Mesothelial cell of epicardium (in vitro differentiated cells): ENCODE measurements at places on chromosomes 2 and 18.

GRCh38 chr2:236919209-236919608 is 166.5 kb upstream of the COPS8 start:
- DNase-seq: no peak

DNA sequence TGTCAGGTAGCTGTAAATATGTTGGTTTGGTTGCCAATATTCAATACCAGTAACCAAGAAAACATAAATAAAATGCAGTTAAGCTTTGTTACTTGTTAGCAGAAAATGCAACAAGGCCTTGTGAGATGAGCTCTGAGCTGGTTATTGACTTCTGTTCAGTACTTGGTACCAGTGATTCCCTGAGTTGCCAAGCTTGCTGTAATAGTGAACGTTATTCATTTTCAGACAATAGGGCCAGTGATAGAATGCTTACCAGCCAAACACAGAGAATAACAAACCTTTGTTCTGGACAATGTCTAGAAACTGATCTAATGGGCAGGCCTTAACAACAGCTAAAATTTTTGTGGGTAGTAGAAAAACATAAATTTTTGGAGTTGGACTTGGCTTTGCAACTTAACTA is 29.5 kb downstream of the RASGRP3 start:
- no peak for DNase-seq

GRCh38 chr2:107591561-107592279 is 235.0 kb upstream of the RGPD4 start:
- DNase-seq: no peak

- no peak for DNase-seq
These were observed 158.9 kb downstream of the LDLRAD4 start for GRCh38 chr18:13377496-13377895.

- peak; percentile 91 for DNase-seq
These were observed at the start of gene VAPA for GRCh38 chr18:9913526-9914333. TSS of gene VAPA (plus strand) at chr18:9914016. CDS start at chr18:9914257, 241 bp downstream.

DNA sequence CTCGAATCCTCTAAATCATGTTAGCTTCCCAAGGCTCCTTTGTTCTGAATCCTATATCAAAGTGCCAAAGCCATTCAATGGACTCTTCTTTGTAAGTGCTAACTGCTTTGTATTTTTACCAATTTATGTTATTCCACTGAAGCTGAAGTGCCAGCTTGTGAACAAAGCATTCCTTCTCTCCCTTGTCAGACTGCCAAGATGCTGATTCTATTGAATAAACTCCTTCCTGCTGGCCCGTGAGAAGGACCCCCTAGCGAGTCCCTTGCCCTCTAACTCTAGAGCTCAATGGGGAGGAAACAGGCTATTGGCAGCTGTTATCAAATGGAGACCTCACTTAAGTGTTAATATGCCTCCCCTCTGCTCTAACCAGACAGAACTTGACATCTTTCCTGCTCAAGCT is 1097.9 kb upstream of the CNTNAP5 start:
- no peak for DNase-seq

DNA sequence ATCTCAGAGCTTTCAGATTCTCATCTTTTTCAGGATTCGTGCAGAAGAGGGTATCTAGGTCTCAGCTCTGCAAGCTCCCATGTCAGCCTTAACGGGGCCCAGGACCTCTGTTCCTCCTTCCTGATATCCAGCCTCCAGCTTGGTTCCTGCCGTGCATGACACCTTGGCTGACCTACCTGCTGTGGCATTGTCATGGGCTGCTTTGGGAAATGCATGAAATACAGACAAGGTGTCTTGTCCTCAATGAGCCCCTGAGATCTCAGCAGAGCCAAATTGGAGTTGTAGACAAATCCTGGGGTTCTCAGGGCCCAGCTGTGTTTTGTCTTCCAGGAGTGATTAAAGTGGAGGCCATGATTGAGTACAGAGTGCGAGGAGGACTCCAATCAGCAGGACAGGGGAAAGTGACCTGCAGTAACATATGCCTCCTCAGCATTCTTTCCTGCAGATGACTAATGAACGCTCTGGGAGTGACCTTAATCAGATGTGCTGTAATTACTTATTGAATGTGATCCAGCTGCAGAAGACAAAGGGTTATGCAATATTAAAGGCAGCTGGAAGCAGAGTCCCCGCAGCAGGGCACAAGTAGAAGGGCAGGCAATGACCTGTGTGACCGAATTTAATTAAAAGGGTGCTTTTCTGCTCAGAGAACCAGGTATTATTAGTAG is 141.1 kb downstream of the CCBE1 start:
- no peak for DNase-seq

DNA sequence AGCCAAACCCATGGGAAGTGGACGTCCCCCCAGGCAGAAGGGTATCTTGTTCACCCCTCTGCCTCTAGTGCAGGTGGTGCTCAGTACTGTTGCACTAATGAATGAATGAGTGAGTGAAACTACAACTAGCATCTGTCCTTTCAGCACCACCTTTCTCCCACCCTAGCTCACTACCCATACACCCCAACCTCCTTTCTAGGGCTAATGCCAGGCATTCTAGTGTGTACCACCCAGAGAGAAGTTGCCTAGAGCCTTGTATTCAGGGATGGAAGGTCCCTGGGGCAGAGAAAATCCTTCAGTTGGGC is 22.5 kb downstream of the CCT7 start:
- no peak for DNase-seq

GRCh38 chr18:11909591-11910026 is 1.5 kb upstream of the MPPE1 start:
- DNase-seq: no peak

DNA sequence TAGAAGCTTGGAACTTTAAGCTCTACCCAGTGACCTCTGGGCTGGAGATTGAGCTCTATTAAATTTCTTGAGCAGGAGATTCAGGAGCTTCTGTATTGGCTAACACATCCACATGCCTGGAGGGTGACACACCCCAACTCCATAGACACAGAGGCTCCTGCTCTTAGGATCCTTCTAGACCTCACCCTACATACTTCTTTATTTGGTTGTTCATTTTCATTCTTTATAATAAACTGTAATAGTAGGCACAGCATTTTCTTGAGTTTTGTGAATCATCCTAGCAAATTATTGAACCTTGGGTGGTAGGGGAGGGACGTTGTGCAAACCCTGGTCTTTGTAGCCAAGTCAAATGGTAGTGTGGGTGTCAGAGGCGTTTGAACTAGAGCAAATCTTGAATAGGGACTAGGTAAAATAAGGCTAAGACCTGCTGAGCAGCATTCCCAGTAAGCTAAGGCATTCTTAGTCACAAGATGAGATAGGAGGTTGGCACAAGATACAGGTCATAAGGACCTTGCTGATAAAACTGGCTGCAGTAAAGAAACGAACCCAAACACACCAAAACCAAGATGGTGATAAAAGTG is 323.8 kb upstream of the GALNT5 start:
- no peak for DNase-seq

DNA sequence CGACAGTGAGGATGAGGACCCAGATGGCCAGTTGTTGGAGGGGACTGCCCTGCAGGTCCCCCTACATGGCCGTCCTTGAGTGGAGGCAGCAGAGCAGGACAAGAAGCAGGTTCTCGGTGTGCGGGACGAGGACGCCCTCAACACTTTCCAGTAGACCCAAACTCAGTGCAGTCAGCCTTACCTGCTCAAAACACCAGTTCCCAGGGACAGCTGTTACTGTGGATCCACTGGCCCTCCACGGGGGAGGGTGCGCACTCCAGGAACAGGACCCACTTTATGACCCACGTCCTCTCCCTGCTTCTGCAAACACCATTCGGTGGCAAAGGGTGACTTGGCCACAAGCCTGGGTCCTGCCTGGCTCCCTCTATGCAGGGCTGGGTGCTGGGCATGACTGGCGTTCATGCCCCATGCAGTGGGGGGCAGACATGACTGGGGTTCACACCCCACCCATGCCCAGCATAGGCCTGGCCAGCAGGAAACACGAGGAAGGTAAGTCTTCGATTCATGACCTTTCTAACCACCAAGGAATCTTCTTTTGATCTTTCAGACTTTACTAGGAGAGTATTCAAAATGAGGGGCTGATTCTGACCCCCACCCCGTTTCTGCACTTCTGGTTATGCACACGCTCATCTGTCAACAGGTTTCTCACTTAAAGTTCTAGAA is 233.7 kb downstream of the HDAC4 start:
- DNase-seq: no peak

- no peak for DNase-seq
These were observed 12.1 kb upstream of the TTC39C start for GRCh38 chr18:24002479-24002878.

DNA sequence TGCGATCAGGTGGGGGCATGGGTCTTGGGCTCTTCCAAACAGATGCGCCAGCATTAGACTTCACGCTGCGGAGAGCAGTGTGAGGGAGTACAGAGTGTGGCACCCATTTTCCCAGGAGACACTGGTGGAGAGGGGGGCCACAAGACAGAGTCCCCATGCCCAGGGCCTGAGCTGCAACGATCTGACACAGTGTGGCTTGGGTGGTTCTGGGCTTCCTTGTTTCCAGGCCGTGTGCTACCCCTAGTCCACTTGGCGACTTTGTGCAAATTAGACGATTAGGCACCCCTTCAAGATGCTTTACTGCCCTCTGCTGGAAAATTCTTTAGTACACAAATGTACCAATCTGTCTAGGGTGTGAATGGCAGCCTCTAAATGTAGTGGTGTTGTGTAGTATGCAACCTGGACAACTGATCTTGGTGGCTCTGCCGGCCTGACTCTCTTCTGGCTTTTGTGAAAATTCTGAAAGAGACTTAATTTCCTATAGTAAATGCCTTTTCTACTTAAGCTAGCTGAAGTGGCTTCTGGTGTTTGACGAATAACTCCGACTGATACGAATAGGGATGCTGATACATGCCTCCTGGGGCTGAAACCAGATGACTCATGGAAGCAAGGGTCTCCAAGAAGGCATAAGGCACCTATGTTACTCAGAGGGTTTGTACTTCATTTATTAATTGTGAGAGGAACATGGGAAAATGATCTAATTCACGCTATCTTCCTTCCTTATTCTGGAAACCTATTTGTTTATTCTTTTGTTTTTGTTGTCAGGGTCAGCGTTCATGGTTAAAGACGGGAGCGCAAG is 92.3 kb upstream of the SMAD2 start:
- no peak for DNase-seq

GRCh38 chr2:191499874-191500565 is 177.9 kb upstream of the NABP1 start:
- no peak for DNase-seq

DNA sequence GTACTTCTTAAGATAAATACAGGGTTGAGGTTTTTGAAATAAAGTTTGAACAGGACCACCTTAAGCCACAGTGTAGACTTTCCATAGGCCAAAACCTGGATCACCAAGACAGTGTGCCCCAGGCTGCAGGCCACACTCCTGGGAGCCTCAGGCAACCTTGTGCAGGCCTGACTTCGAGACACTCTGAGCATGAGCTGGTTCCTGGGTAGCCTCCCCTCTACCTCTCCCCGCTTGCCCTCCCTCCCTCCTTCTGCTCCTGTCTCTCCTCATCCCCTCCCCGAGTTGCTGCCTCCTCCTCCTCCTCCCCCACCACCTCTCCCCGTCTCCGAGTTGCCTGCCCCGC is 10.6 kb upstream of the PROC start:
- no peak for DNase-seq

GRCh38 chr18:35030277-35030989 is 10.8 kb upstream of the MAPRE2 start:
- DNase-seq: no peak

- no peak for DNase-seq
These were observed 86.9 kb downstream of the RAPGEF4 start for GRCh38 chr2:172822585-172822984.

DNA sequence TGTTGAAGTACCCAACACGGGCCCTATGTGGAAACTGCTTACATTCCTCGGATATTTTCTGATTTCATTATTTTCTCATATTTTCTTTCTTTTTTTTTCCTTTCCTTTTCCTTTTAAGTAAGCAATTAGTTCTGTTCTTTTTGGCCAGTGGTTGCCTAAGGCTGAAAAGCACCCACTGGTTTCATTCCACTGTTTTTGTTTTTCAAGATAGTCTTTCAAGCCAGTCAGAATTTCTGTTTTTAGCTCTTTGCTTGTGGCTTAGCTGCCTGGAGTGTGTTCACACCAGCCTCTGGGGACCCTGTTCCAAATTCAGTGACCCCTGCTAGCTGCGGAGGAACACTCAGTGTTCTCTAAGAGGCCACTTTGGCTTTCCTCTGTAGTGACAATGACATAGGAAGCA is 73.6 kb downstream of the NRP2 start:
- DNase-seq: no peak

GRCh38 chr18:79944126-79944731 is 7.2 kb downstream of the SLC66A2 start:
- DNase-seq: no peak

GRCh38 chr2:20467789-20468548 is 21.1 kb downstream of the RHOB start:
- no peak for DNase-seq

GRCh38 chr2:82667491-82667890 is 1791.6 kb downstream of the SUCLG1 start:
- DNase-seq: no peak

- DNase-seq: no peak
These were observed 273.3 kb downstream of the CD226 start for GRCh38 chr18:69674292-69674877.

DNA sequence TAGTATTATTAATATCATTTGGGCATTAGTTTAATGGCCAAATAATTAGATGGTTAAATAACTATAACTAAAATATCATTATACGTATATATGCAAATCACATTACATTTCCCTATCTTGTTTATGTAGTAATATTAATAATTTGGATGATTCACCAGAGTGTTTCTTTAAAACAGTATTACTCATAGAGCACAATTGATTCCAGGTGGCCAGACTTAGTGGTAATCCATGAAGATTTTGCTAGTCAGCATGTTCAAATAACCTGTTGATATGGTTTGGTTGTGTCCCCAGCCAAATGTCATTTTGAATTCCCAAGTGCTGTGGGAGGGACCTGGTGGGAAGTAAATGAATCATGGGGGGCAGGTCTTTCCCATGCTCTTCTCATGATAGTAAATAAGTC is 782.3 kb downstream of the LRP1B start:
- no peak for DNase-seq

- peak; percentile 69 for DNase-seq
These were observed 14.9 kb downstream of the ATOH8 start for GRCh38 chr2:85768713-85769112.

DNA sequence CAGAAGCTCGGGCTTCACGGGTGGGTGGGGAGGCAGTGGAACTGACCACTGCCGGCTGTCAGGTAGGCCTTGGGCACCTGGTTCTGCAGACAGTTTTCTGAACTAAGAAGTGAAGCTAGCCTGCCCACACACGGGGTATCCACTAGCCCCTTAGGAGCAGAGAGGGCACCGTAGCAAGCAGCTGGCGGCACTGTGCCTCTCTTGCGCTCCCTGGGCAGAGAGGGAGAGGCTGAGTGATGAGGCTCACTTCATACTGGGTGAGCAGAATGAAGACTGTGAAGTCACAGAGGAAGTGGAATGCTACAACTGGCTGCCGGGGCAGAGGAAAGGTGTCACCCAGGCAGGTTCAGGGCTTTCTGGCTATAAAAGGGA is 753 bp downstream of the ITPRIPL1 start:
- no peak for DNase-seq

DNA sequence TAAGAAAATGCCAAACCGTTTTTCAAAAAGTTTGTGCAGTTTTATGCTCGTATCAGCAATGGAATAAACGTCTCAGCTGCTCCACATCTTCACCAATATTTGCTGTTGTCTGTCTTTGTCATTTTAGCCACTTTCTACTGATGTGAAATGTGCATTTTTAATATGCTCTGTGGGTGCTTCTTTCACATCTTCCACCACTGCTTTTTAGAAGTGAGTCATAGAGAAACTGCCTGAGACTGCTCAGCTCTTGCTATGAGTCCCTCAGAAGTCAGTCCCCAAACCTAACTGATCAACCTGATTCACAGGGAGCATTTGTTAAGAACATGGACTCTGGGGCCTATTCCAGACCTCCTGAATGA is 41.0 kb upstream of the EPC2 start:
- DNase-seq: no peak

- no peak for DNase-seq
These were observed 7.9 kb upstream of the CRYBA2 start for GRCh38 chr2:219001100-219001576.
